Stimulated activated CD8-positive, alpha-beta memory T cell treated with anti-CD3 and anti-CD28 coated beads, Interleukin-12 subunit alpha, Interleukin-12 subunit beta, amount 100 ng/mL, for 4 hours (primary cell): ENCODE measurements at places on chromosomes 7 and 10.

DNA sequence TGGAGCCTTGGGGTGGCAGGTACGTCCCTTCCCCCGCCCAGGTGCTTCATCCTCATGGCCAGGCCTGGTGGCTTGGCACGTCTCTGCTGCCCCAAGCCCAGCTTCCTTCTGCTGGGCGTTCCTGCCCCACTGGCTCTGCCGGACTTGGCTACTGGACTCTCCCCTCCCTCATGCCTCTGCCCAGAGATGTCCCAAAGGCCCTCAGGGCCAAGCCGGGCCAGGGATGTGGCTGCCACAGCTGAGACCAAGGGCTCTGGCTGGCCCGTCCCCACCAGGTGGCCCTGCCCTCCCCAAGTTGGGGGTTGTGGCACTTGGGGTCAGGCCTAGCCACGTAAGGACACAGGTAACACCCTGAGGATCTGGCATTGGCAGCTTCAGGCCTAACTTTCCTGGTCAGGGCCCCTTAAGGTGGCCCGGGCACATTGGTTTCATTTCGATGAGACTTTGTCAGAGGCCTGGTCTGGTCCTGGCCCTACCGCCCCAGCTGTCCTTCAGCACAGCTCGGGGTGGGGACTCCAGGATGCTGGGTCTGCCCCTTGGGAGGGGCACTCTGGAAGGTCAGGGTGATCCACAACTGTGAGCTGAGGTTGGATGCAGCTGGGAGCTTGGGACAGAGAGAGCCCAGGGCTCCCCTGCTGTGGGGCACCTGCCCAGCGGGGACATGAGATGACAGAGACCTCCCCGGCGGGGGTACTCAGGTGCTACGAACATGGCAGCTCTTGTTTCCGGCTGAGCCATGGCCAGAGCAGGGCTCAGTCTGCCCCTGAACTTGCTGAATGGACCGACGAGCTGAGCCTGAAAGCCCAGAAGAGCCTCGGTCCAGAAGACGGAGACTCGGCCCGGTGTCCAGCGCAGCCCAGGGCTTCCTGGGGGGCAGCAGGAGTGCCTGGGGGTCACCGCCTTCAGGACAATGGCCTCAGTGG lies 2.9 kb downstream of the BHLHA15 start:
- no peak for DNase-seq

- no peak for DNase-seq
These were observed 98.1 kb downstream of the MICALL2 start for GRCh38 chr7:1361016-1361755.

DNA sequence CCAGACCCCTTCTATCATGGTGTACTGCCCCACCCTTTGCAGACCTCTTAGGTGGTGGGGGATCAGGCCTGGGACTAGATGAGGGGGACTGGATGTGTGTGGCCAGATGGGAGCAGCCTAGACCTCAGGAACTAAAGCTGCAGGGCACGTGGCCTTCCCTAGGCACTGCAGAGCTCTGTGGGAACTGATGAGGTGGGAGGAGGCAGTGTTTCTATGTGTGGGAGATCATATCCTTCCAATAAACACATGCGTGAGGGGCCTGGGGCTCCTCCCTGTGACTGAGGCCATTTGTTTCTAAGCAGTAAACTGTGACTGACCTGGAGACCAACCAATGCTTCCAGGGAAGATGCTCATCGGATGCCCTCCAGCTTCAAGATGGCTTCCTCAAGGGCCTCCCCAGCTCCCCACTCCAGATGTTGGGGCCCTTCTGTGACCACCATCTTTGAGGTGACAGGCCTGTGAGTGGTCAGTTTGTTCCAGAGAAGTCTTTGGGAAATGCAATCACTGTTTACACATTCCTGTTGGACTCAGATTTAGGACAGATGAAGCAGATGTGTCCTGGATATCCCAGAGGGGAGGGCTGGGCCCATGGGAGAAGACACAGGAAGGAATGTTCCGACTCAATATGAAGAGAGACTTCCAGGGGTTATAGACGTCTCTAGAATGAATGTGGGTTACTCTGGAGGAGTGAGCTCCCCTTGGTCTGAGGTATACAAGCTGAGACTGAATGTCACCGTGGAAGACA lies 23.6 kb upstream of the ZCCHC24 start:
- DNase-seq = no peak

DNA sequence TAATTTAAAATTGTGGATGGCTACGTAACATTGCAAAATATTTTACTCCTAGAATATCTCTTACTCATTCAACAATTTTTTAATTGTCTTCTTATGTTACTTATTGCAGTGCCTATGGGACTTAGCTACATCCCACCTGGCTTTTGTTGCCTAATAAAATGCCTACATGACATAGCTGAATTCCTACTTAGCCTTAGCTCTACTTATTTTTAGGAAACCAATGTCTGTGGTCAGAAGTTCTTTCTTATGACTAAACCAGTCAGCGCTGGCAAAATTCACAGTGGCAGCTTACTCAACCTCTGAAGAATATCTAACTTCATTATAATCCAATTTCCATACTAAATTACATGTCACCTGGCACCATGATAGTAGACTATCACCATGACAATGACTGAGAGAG lies 1612.4 kb upstream of the LRRTM3 start:
- DNase-seq = no peak

- DNase-seq = no peak
These were observed 323.3 kb upstream of the ZNF32 start for GRCh38 chr10:43971981-43972380.

DNA sequence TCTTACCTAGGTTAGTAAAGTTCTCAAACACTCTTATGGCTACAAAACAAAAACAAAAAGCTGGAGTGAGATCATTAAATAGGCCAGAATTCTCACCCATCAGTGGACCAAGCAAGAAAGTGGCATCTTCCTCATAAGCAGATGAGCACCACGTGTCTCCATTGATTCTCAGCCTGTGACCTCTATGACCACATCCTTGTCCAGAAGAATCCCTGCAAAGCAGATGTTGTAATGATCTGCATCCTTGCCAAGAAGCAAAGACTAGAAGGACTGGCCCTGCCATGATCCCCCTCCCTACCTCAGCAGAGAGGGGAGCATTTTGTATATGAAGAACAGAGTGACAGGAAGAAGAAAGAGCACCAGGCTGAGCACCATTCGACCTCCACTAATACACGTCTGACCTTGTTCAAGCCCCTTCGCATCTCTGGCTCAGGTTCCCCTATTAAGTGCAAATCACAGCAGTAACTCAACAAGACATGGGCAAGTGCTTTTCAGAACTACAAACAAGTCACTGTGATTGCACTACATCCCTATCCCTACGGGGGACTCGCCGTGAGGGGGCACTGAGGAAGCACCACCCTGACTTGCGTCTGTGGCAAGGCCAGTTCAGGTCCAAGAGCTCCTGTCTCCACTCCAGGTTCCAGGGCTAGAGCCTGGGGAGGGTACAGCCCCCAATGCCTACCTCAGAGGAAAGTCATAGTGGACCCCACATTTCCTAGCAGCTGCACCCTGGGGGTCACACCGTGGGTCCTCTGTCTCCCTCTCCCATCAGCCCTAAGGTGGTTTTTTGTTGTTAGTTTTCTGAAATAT lies 22.2 kb upstream of the RASSF4 start:
- DNase-seq = no peak

- no peak for DNase-seq
These were observed 4.2 kb downstream of the CYP26A1 start for GRCh38 chr10:93077860-93078337.

DNA sequence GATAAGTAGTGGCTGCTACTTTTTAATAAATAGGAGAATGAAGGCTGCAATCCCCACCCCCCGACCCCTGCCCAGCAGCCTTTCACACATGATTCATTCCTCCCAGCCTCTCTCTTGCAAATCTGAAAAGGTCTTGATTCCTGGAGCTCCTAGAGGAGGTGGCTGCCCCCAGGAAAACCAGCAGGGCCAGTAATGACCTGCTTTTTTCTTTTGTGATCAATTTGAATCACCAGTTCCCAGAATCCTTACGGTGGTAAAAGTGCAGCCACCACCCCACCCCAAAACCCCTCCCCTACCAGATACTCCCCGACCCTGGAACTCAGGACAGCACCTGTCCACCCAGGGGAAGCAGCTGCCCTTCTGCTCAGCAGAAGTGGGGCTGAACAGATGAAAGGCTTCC lies 108.9 kb downstream of the C10orf105 start:
- DNase-seq = no peak

GRCh38 chr7:4472728-4473127 lies 209.4 kb upstream of the FOXK1 start:
- DNase-seq = no peak

GRCh38 chr7:128935342-128935730 lies 2.4 kb upstream of the IRF5 start:
- DNase-seq = no peak

DNA sequence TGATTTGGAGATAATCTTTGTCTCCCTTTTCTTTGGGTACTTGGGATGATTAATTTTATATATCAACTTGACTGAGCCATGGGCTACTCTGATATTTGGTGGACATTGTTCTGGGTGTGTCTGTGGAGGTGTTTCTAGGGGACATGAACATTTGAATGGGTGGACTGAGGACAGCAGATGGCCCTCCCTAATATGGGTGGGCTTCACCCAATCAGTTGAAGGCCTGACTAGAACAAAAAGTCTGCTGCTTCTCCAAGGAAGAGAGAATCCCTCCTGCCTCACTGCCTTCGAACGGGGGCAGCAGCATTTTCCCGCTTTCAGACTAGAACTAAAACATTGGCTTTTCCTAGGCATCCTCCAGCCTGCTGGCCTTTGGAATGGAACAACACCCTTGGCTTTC lies 73.9 kb upstream of the EMX2 start:
- no peak for DNase-seq

GRCh38 chr7:19772306-19772705 lies 1.1 kb downstream of the TMEM196 start:
- DNase-seq = no peak

- no peak for DNase-seq
These were observed 168.0 kb upstream of the RHEB start for GRCh38 chr7:151687523-151688235.
